Esophagus (tissue), 2 donors: ENCODE measurements at places on chromosomes 11 and 22. TPM values are rescaled to one million over a fixed set of nuclear protein-coding genes. Genes with fewer than 3 reads are reported as not detected.

KCNJ5 gene
- 0.27 TPM for polyA plus RNA-seq

ALG9 gene
- 13.2 TPM for polyA plus RNA-seq

SLC37A2 gene
- polyA plus RNA-seq, result 21.7 TPM

SEPTIN5 gene
- 40.8 TPM for polyA plus RNA-seq

KLHL35 gene
- 0.39 TPM for polyA plus RNA-seq

INS gene
- 3.3 TPM for polyA plus RNA-seq

HEPN1 gene
- polyA plus RNA-seq, result not detected

PDHX gene
- polyA plus RNA-seq, result 13.7 TPM

RIMBP3B gene
- polyA plus RNA-seq, result not detected

GNAZ gene
- polyA plus RNA-seq, result 0.83 TPM

PTPN5 gene
- polyA plus RNA-seq, result 0.21 TPM

CBLIF gene
- 0.07 TPM for polyA plus RNA-seq

TUG1 gene
- 25.6 TPM for polyA plus RNA-seq

SAA4 gene
- not detected for polyA plus RNA-seq

ALDH3B1 gene
- 19.7 TPM for polyA plus RNA-seq

OR8D4 gene
- not detected for polyA plus RNA-seq

RPS6KB2 gene
- 79.6 TPM for polyA plus RNA-seq
